ENCODE measurements at places on chromosomes 1 and 21. TPM values are rescaled to one million over a fixed set of nuclear protein-coding genes. Genes with fewer than 3 reads are reported as not detected.

LHX8 gene
- total RNA-seq = not detected

NUDT4B gene
- 29.9 TPM for total RNA-seq

AGT gene
- 0.69 TPM for total RNA-seq

EXTL1 gene
- 3.4 TPM for total RNA-seq

MTARC1 gene
- total RNA-seq = 4.8 TPM

SLC1A7 gene
- not detected for total RNA-seq

FAM72A gene
- total RNA-seq = 11.0 TPM

CLDN17 gene
- total RNA-seq = not detected

ADAMTS1 gene
- total RNA-seq = 22.9 TPM

ZNF648 gene
- not detected for total RNA-seq

ACTN2 gene
- total RNA-seq = 0.34 TPM

DDX20 gene
- total RNA-seq = 28.7 TPM

COL16A1 gene
- 14.7 TPM for total RNA-seq

SELENBP1 gene
- 42.0 TPM for total RNA-seq

ERO1B gene
- 4.1 TPM for total RNA-seq

ESRRG gene
- under 0.01 TPM for total RNA-seq

FAM163A gene
- not detected for total RNA-seq

ADCY10 gene
- total RNA-seq = 0.15 TPM

KIRREL1 gene
- 79.2 TPM for total RNA-seq

AMY2A gene
- not detected for total RNA-seq

CR1L gene
- not detected for total RNA-seq

CFHR5 gene
- total RNA-seq = not detected

FAM89A gene
- 21.4 TPM for total RNA-seq

LRRC71 gene
- not detected for total RNA-seq

MYOC gene
- not detected for total RNA-seq

GPR161 gene
- 14.1 TPM for total RNA-seq

BPNT1 gene
- 35.6 TPM for total RNA-seq

KRTAP13-2 gene
- total RNA-seq = not detected

HSD11B1 gene
- not detected for total RNA-seq

CDKN2C gene
- 29.3 TPM for total RNA-seq

NHLH2 gene
- not detected for total RNA-seq

TFF3 gene
- total RNA-seq = 6.7 TPM

KIAA0040 gene
- 0.15 TPM for total RNA-seq

BCAN gene
- total RNA-seq = 63.7 TPM

DCDC2B gene
- total RNA-seq = not detected

KCNT2 gene
- total RNA-seq = not detected

C2CD2 gene
- total RNA-seq = 16.7 TPM

FCRL2 gene
- total RNA-seq = not detected

INAVA gene
- 0.36 TPM for total RNA-seq

CELA3B gene
- total RNA-seq = not detected

LSM10 gene
- 11.0 TPM for total RNA-seq

FCRL1 gene
- total RNA-seq = not detected

RNF186 gene
- not detected for total RNA-seq

RGS18 gene
- total RNA-seq = not detected

DPT gene
- total RNA-seq = not detected

ZNF683 gene
- total RNA-seq = not detected

CCDC181 gene
- total RNA-seq = 0.33 TPM

HHIPL2 gene
- total RNA-seq = under 0.01 TPM

SERTAD4 gene
- total RNA-seq = 0.33 TPM

Measured in melanocyte of skin (primary cell).